ENCODE measurements at places on chromosomes 3 and 15.

DNA sequence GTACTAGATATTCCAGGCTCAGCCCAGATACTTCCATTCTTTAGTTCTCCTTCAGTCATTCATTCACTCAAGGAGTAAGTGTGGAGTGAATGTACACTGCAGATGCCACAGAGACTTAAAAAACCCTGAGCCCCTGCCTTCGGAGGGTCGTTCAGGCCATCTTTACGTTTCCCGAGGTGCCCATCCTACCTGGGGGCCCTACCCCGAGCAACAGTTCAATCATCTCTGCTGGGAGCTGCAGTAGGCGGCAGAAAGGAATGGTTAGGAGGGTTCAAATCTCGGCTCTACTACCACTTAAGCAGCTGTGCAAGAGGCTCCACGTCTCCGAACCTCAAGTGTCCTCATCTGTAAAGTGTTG is 613 bp downstream of the SEC13 start:
- DNase-seq = no peak

DNA sequence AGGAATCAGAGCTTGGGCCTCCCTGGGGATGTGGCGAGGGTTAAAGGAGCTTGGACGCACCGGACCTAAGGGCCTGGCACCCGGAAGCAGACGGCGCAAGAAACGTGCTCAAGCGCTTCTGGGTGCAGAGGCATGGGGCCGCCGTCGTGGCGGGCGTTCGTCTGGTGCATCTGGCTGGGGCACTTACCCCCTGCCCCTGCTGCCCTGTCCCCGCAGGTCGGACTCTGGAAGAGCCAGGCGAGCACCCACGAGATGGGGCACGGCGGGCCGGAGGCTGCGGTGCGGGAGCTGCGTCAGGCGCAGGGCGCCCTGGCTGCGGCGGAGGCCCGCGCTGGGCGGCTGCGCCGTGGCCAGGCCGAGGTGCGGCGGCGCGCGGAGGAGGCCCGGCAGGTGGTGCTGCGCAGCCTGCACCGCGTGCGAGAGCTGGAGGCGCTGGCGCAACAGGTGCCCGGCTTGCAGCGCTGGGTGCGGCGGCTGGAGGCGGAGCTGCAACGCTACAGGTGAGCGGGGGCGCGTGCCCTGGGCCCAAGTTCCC is 2.5 kb downstream of the EFCC1 start:
- no peak for DNase-seq

- DNase-seq = no peak
Observed at GRCh38 chr3:25610779-25611178, 53.9 kb downstream of the TOP2B start.

DNA sequence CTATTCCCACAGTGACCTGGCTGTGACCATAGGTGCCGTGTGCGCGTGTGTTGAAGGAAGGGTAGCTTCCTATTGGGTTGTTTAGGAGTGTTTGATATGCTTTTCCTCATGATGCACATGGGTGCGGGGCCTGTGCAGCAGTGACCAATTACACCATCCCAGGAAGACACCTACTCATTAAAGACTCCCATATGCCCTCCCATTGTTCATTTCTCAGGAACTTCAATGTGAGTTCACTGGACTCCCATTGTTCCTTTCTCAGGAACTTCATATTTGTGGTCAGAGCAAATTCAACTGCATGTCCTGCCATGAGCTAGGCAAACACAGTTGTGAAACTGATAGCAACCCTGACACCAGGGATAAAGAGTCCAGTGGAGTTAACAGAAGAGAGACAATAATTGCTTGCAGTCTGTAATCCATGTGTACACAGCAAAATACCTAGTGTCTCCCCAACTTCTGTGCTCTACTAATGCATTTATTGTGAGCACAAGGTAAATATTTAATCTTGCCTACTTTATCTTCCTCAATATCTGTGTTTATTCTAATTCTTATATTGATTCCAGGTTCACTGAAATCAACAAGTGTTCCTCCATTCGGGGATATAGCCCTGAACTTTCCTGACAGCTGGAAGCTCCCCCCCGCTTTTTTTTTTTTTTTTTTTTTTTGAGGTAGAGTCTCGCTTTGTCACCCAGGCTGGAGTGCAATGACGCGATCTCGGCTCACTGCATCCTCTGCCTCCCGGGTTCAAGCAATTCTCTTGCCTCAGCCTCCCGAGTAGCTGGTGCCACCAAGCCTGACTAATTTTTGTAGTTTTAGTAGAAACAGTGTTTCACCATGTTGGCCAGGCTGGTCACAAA is 57.5 kb upstream of the GCNT3 start:
- no peak for DNase-seq

- no peak for DNase-seq
Observed at GRCh38 chr3:52055537-52056351, 627 bp downstream of the DUSP7 start.

- no peak for DNase-seq
Observed at GRCh38 chr3:119219069-119219468, 21.6 kb downstream of the B4GALT4 start.

DNA sequence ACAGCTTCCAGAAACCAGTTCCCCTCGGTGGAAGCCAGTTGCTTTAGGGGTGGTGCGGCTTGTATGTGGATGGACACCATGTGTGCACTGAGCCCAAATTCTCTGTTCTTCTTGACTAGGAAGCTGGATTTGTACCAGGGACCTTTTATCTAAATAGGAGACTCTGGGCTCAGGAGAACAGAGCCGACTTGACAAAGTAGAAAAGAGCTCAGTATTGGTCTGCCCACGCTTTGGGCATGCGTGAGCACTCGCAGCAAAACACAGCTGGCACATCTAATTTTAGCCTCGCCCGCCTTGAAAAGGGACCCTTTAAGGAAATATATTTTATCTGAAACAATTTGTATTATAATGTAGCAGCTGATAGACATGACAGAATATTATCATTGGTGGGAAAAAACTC is 1.1 kb upstream of the RBMS3 start:
- no peak for DNase-seq

DNA sequence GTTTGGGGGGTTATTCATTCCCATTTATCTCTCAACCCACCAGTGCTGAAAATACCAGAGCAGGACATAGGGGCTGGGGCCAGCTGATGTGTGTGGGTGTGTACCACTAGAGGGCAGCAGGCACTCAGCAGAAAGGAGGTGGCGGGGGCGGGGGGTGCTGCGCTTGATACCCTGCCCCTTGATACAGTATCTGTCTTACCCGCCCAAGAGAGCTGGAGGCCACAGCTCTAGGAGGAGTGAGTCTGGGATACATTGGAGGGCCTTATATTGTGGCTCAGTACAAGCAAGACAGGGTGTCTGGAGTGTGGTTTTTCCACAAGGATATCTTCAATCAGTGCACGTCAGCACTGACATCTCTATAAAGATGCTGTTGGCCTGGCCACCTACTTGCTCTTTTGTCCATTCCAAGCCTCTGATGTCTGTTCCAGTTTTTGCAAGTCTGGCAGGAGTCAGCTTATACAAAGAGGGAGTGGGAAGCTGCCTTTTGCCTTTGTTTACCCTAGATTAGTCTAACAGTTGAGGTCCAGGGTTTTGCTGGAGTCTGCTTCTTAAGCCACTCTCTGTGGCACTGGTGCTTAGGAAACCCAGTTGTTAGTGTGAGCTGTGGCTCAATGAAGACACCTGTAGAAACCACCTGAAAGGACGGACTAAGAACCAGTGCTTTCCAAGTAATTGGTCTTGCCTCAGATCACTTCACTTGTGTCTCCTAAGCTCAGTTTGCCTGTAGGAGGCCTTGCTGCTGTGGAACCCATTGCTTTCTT is 1.5 kb upstream of the RBM15B start:
- no peak for DNase-seq

GRCh38 chr3:83513677-83514076 is 1445.1 kb upstream of the CADM2 start:
- no peak for DNase-seq

GRCh38 chr3:32200992-32201758 is 37.3 kb upstream of the CMTM8 start:
- DNase-seq = no peak

GRCh38 chr3:48178072-48178471 is 10.1 kb downstream of the CDC25A start:
- no peak for DNase-seq

DNA sequence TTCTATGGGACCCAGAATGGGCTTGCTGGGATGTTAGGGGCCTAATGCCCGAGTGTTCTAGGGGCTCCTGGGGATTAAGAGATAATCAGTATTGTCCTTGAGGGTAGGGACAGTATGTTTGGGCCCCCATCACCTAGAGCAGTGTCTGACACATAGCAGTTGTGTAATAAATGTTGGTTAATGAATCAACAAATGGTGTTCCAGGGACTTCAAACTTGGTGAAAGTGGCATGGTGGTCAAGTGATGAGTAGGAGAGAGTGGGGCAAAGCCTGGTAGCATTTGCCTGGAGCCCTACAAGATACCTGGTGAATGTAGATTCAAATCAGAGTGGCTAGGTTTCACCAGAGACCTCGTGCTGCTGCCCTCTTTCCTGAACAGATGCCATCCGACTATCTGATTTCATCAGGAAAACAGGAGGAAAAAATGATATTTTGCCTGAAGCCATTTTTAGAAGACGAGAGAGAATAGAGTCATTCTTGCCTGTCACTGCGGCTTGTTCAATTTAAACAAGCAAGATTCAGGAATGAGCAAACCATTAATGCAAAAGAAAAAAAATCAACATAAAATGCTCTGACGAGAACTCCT is 117.3 kb downstream of the RPL22L1 start:
- DNase-seq = no peak

DNA sequence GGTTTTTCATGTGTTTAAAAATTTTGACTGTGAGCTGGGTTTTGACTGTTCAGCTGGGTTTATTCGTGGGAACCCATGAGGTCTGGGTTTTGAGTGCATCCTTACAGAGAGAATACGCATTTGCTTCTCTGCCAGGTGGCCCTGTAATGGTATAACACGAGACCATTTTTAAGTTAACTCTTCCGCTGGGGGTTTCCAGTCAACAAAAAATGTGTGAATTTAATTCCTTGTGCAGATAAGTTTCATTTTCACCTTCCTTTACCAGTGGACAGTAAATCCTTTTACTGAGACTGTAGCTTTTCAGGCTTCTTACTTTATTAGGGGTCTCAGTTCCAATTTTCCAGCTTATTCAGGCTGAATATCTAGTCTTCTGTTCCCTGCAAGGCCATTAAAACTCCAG is 149.6 kb downstream of the OPA1 start:
- DNase-seq = no peak

DNA sequence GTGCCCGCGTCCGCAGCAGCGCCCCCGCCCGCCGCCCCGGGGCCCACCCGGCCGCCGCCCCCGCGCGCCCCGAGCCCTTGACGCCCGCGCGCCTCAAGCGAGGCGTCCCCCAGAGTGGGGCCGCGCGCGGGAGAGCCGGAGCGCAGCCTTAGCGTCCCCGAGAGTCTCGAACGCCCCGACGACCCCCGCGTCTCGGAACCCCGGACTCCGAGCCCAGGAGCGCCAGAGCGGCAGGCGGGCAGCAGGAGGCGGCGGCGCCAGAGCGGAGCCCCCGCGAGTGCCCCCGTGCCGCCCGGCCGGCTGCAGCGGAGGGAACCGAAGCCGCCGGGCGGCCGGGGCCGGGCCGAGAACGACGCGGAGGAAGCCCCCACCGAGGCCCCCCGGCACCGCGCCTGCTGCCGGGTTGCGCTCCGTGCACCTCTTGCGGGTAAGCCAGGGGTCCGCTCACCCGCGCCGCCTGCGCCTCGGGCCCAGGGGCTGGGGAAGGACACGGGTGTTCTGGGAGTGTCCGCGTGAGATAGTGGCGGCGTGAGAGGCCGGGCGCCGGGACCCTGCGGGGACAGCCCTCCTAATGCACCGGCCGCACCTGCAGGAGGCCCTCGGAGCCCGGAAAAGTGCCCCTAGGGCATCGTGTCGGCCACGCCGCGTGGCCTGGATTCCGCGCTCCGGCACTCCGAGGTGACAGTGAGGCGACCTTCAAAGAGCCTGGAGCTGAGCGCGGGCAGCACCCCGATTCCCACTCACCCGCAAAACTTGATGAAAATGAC is 52.0 kb upstream of the ULK4 start:
- DNase-seq = no peak

DNA sequence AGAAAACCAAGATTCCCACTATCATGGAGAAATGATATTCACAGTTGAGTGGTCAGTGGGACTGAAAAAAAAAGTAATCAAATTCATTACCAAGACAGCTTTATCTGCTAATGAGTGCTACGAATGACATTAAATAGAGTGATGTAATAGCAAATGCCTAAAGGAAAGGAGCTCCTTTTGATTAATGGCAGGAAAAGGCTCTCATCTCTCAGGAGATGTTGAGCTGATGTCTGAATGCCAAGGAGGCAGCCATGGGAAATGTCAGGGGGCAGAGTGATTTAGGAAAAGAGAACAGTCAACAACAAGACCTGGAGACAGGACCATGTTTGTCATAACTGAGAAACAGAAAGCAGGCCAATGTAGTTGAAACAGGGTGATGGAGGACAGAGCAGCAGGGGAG is 96.7 kb upstream of the SNTN start:
- DNase-seq = no peak

- DNase-seq = no peak
Observed at GRCh38 chr3:45689787-45690145, 570 bp downstream of the SACM1L start.

DNA sequence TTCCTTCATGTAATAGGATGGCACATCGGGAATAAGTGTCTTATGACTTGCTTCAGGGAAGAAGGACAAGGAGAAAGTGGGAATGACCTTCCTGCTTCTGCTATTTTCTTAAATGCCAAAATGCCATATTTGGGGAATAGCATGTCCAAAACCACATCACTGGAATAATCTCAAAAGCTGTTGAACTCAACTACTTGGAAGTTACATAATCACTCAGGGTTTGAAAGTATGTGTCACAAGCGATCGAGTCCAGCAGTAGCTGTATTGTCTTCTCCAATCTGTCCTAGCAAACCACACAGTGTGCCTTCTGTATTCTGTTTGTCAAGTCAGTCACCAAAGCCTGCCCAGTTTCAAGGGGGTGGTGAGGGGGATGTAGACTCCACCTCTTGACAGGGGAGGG is 58.3 kb upstream of the GADL1 start:
- DNase-seq = no peak

- DNase-seq = no peak
Observed at GRCh38 chr3:2727610-2728318, 382.4 kb downstream of the IL5RA start.

- no peak for DNase-seq
Observed at GRCh38 chr3:1421577-1421976, 328.8 kb downstream of the CNTN6 start.
